ENCODE measurements at places on chromosomes 2 and 18.

DNA sequence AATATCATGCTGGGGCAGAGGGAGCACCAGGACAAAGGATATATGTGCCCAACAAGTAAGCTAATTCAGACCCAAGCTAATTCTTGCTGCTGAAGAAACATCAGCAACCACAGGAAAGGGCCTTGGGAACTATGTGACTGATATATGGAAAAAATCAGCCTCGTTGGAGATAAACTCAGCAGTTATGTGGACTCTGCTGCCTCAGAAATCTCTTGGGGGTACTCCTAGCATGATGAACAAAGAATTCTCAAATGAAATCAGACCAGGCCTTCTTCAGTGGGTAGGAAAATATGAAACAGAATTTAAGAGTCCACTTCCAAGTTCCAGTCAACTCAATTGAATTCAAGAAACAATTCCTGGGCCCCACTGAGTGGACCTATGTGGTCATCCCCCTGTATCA lies 367.9 kb downstream of the TNS1 start:
- DNase-seq, result no peak

GRCh38 chr2:130910931-130911330 lies 74.2 kb downstream of the ARHGEF4 start:
- DNase-seq, result no peak

DNA sequence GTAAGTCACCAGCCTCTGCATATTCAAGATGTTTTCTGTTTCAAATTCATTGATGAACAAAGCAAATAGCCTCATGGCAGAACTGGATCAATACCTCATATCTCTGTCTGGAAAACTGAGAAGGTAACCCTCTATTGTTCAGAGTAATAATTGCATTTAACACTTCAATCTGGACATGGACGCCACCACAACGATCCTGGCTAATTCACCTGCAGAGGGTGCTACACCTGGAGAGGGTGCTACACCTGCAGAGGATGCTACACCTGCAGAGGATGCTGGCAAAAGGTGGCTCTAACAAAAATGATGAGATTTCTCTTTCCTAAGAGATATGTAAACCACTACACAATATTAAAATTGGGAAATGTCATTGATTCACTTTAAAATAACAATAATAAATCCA lies 183.1 kb upstream of the HNRNPA3 start:
- no peak for DNase-seq

GRCh38 chr2:696463-696862 lies 19.3 kb upstream of the TMEM18 start:
- DNase-seq, result no peak

DNA sequence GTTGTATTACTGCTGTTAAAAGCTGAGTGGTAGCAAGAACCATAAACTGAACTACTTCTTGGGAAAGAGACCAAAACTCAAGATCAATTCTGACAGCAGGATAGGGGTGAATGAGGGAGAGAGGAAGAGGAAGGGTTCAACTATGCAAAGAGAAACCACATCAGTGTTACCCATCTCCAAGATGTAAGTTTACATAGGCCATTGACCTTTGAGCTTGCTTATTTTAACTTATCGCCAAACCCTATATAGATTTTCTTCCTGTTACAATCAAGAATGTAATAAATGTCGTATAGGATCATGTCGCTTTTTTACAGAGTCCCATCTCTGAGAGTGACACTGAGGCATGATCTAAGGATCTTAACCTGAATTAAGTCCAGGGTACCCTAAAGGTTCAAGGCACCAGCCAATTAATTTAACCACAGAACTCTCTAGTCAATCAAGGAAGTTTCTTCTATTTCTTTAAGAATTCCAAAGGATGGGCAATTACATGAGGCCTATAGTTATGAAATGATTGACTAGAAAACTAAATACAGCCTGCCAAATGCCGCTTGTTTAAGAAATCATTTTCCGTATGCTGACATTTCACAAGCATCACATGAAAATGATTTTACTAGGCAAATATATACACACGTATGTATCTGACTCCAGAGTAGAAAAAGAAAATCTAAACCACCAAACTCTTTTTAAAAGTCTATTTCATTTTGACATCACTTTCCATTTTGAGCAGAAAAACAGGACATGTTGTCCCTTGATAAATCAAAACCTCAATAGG lies 11.8 kb downstream of the RND3 start:
- DNase-seq, result no peak
